Left kidney (tissue), 8 donors: ENCODE measurements at places on chromosomes 2 and 18. TPM values are rescaled to one million over a fixed set of nuclear protein-coding genes. Genes with fewer than 3 reads are reported as not detected.

ABCB6 gene
- polyA plus RNA-seq: 42.6 TPM

CDH19 gene
- polyA plus RNA-seq: 0.22 TPM

RGPD4 gene
- polyA plus RNA-seq: 0.03 TPM

DNA sequence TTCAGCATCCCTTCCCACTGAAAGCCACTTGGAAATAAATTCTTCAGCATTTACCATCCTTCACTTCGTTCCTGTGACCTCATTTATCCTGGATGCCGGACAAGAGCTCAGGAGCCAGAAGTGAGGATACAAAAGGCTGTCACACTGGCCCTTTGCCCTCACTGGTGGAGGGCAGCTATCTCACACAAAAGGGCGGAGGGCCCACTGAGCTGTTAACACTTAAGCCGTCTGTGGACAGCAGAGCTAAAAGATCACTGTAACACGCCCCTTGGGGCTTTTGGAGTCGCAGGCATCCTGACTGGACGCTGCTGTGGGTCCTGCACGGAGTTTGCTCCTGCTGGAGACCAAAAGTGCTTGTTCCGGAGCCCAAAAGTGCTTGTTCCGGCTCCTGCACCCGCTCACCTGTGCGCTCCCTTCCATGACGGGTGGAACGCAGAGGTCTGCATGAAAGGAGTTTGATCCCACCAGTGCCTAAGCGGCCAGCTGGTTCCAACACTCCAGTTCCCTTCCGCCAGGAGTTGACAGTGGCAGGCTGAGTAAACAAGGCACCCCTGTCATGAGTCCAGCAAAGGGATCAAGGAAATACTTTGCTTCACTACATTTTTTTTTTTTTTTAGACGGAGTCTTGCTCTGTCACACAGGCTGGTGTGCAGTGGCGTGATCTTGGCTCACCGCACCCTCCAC, 572.0 kb upstream of the LINC00305 start:
- no peak for DNase-seq

- no peak for DNase-seq
Measured at GRCh38 chr18:76452357-76452756, 42.7 kb downstream of the ZNF516 start.

OTOS gene
- not detected for polyA plus RNA-seq

DNA sequence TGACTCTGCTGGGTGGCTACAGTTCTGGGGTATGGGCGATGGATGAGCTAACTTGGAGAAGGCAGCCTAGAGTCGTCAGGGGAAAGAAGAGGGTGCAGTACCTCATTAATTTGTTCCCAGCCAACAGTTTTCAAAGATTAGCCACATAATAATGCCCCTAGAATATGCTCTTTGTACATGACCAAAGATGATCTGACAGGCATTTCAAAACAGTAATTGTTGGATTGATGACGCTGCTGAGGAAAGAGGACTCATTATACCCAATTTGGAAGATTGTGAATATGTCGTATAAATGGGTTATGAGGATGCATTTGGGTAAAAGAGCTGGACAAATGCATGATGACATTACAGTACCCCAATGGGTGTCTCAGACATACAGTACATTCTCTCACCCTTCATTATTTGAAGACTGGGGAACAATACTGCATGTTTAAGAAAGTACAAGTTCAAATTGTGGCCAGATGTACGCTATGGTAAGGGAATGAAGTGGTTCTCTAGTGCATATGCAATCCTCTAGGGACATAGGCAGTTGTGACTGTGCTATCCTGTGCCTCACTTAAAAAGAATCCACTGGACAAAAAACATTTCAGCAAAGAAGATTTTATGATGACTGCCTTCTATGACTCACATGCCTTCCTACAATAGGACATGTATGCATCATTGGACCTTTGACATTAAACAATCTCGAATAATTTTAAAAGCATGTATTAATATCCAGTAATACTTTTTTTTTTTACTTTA, 233.2 kb downstream of the CNTNAP5 start:
- DNase-seq: no peak

DNA sequence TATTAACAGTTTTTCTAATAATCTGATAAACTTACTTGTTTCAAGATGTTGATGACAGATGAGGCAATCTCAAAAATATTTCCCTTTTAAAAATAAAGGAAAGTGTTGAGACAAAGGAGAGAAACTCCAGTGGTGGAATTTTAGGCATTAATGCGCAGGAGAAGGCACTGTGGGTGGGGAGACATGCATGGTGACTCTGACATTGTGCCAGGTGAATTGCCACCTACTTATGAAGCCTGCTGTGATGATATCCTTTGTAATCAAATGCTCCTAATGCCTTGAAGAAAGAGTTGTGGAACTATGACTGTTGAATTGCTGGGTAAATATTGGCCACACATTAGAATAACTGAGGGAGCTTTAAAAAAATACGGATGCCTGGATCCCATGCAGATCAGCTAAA, 101.4 kb downstream of the PLA2R1 start:
- no peak for DNase-seq

GRCh38 chr2:133422931-133423351, 145.3 kb downstream of the NCKAP5 start:
- no peak for DNase-seq

GRCh38 chr2:176109192-176109901, 2.3 kb downstream of the HOXD11 start:
- no peak for DNase-seq

TUBB8B gene
- 0.96 TPM for polyA plus RNA-seq

PLB1 gene
- 1.2 TPM for polyA plus RNA-seq

RAB6C gene
- polyA plus RNA-seq: 0.75 TPM

GRCh38 chr2:186098821-186099220, 360.2 kb downstream of the FSIP2 start:
- DNase-seq: no peak

STK39 gene
- polyA plus RNA-seq: 37.7 TPM
